ENCODE measurements at places on chromosomes 6 and 20. TPM values are rescaled to one million over a fixed set of nuclear protein-coding genes. Genes with fewer than 3 reads are reported as not detected.

Gene HTR1B
- not detected for total RNA-seq

Gene ARMC12
- total RNA-seq: 0.32 TPM

Gene ME1
- total RNA-seq: 9.1 TPM

Gene CTCFL
- not detected for total RNA-seq

Data from bronchial smooth muscle cell (primary cell).